ENCODE measurements at places on chromosomes 13 and 19. TPM values are rescaled to one million over a fixed set of nuclear protein-coding genes. Genes with fewer than 3 reads are reported as not detected.

DNA sequence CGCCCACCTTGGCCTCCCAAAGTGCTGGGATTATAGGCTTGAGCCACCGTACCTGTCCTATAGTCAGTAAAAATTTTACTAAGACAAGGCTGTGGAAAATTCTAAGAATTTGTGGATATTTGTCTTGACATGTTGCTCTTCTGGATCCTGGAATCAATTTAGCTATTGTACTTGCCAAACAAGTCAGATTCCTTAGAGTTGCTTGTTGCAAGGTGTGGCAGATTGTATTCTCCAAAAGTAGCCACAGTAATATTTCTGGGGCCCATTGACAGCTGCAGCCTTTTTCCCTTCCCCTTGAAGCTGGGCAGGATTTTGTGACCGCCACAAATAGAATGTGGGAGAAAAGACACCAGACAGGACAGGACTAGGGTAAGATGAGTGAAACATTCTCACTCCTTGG, 98.8 kb upstream of the TMTC4 start:
- peak; percentile 33 for DNase-seq

- no peak for DNase-seq
Observed at GRCh38 chr13:48946163-48946562, 29.5 kb upstream of the FNDC3A start.

UBE2M gene
- 128 TPM for total RNA-seq

LHB gene
- total RNA-seq: not detected

- DNase-seq: no peak
Observed at GRCh38 chr19:45166723-45167252, 6.0 kb upstream of the NKPD1 start.

ZNF837 gene
- total RNA-seq: 2.6 TPM

GRCh38 chr19:53908106-53908934, 758 bp upstream of the CACNG7 start:
- peak; percentile 19 for DNase-seq

- no peak for DNase-seq
Observed at GRCh38 chr13:84784443-84785153, 902.3 kb upstream of the SLITRK1 start.

WDR88 gene
- not detected for total RNA-seq

ISOC2 gene
- 33.3 TPM for total RNA-seq

DNA sequence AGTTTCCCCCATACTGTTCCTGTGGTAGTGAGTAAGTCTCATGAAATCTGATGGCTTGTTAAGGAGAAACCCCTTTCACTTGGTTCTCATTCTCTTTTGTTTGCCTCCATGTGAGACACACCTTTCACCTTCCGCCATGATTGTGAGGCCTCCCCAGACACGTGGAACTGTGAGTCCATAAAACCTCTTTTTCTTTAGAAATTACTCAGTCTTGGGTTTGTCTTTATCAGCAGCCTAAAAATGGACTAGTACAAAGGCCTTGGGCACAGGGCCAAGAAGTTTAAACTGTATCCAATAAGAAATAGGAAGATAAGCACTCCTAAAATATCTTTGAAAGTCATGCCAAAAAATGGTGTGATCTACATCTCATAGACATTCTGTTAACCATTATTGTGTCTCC, 176.9 kb downstream of the TBC1D4 start:
- no peak for DNase-seq

SELENOV gene
- not detected for total RNA-seq

GRCh38 chr13:44068737-44069136, 189.0 kb downstream of the LACC1 start:
- peak; percentile 94 for DNase-seq
